ENCODE measurements at places on chromosomes 5 and 9.

DNA sequence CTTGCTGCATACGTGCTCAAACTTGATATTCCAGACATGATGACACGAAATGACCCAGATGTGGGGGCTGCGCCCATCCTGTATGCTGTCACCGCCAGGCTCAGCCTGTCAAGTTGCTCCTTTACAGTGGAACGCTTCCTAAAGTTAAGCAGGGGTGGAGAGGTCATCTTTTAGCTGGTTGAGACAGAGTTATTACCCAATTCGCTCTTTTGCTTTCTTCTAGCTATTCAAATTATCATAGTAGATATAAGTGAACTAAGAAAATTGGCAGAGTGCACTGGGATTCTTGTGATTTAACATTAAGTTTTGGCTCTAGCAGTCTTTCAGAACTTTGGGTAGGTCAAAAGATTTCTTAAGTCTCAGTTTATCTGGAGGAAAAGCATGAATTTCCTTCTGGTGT lies 69.8 kb upstream of the BASP1 start:
- no peak for DNase-seq

DNA sequence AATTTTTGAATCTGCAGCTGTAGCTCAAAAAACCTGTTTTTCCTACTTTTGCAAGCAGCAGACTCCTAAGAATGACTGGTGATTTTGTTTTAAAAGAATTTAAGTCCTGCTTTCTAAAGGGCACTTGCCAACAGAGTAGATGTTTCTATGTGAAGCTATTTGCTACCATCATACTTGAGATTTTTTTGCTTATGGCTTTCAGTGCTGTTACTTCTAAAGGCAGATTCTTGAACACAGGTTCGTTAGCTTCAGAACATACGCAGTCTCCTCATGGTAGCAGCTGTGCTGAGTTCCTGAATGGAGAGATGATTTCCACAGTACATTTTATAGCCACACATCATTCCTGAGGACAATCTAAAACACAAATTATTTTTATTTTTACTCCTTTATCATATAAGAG lies 24.4 kb upstream of the ELL2 start:
- no peak for DNase-seq

DNA sequence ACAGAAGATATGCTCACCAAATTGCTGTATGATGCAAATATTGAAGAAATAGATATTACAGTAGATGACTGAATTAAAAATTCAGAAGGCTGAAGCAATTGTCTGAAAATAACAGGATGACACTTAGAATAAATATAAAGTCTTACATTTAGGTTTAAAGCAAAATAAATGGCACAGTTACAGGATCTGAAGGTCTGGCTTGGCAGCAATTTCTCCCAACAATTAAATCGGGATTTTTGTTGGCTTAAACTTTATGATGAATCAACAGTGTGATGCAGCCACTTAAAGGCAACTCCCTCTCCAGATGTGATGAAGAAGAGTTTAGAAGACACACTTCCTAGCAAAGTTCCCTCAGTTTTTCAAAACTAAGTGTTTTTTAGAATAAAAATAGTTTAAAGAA lies 80.5 kb downstream of the NREP start:
- no peak for DNase-seq

GRCh38 chr5:127909066-127909465 lies 174.5 kb upstream of the SLC12A2 start:
- no peak for DNase-seq

- DNase-seq: no peak
These were observed 169.7 kb downstream of the ARHGAP26 start for GRCh38 chr5:142939884-142940283.
